ENCODE measurements at places on chromosomes 3 and 15.

DNA sequence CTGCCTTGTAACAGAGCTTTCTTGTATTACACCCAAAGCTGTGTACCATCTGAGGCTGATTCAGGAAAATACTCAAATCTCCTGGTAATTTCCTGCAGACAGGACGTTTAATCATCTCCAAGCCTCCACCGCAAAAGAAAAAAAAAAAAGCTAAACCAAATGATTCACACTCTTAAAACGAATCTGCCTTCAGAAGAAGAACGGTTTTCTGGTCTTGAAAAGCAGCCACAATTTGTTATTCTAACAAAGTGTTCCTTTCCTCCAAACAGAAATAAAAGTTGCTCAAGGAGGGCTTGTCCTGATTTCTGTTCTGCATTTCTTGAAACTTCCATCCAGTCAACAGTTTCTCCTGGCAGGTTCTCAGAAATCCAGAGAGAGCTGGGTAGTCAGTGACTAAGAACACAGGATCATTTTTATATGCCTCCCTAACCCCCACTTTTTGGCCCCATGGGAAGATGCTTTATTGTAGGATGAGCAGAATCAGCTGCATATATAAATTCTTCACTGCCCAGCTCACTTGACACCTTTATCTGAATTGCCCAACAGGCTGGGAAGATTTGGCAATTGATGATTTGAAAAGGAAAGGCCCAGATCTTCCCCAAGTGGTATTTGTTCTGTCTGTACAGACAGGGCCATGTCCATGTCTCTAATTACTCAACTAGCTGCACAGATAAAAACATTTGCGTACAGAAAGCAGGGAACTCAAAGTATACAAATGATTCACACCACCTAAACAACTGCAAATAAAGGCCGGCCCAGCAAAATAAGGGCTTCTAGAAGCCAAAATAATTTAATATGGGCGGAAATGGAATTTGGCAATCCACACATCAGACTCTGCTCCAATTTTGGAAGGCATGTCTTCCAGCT is 41.0 kb upstream of the PRICKLE2 start:
- no peak for DNase-seq

DNA sequence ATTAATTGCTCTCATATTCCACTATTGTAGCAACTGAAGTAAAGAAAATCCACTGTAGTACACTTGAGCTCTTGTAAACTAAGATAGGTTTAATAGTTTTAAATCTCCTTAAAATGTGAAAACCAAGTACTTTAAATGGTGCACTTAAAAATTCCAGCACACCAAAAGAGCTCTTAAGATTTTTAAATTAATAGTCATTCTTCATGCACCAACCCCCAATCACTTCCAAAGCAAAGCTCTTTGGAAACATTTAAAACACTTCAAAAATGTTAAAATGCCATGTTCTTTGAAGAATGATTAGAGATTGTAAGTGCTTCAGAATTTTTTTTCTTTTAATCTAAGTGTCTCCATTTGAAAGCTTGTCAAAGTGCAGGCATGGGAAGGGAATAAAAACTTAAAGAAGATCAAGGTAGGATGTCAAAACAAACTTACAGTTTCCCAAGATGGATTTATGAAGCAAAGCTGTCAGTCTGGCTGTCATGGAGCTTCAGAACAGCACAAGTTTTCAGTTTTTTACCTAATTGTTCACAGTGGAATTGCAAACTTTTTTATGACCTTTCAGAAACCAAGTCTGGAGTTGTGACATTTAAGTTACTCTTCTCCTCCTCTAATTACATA is 84.3 kb downstream of the ARPP21 start:
- DNase-seq: no peak

- DNase-seq: no peak
These were observed 125.7 kb downstream of the STAG1 start for GRCh38 chr3:136626493-136626892.

DNA sequence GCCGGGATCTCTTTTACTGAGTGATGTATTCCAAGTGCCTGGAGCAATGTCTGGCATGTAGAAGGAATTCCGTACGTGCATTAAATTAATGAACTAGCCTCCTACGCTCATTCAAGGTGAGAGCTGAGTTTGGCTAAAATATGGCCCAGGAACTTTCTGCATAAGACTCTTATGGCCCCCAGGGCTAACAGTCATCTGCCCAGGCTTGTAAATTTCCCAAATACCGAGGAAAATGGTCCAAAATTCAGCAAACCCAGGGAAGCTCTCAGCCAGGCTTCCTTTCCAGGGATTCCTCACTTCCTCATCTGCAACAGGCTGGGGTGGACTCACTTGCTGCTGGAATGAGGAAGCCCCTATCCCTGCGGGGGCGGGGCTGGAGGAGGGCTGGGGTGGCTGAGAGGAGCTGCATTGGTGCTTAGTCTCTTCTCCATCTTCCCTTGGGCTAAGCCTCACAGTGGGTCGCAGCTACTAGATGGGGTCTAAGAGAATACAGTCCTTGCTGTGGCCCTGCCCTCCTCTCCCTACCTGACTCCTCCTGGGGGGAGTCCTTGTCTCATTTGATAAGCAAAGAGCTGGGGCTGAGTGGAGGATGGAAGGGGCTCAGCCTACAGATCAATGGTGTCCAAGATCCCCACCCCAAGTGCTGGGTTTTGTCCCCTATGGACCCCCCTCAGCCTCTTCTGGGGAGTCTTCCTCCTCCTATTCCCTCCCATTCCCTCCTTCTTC is 28.5 kb upstream of the APOD start:
- DNase-seq: no peak

DNA sequence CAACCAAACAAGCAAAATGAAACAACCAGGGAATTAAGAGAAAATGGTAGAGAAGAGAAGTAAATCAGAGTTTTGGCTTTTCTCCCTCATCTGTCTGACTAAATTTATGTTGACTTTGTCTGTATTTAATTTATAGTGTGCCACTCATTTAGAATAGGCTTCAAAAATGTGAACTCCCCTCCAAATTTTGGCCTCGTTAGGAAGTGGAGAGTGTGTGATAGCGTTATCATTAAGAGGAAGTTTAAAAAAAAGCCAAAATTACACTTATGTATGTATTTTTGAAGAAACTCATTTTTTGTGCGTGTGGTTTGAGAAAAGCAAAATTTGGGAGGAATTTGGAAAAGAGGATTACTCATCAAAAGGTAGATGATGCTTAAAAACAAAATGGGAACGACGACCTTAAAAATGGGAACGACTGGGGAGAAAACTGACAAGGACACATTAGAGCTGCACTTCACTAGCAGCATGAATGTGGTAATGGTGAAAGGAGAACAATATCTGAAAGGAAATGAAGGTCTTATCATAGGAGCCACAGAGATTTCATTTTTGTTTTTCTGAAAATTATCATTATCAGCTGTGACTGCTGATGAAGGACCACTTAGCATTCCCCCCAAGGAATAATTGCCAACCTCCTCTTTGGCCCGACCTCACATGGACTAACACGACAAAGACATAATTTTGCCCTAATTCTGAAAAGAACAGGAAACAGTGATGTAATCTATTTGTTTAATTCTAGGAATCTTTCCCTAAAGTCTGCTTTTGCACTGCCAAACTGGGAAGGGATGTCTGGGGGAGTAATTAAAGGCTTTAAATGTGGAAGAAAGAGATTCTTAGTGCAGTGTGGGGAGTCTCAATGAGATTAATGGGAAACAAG is 163.2 kb upstream of the P2RY1 start:
- DNase-seq: no peak

DNA sequence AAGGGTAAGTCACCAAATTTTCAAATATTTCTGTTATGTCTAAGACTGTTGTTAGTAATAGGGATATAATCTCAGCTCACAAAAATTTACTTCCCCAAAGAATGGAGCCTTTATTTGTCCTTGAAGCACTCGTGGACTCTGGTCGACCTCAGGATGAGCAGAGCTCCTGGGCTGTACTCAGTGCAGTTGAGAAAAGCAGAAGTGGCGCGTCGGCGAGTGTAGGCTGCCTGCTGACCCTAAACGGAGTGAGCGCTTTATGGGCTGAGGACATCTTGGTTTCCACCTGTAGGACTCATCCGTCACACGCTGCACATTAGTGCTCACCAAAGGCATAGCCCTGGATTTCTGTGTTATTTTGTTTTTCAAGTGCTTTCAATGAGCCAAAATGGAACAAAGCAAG is 11.0 kb downstream of the GABRA5 start:
- no peak for DNase-seq

- DNase-seq: no peak
These were observed 19.8 kb downstream of the MESP1 start for GRCh38 chr15:89731275-89731674.

DNA sequence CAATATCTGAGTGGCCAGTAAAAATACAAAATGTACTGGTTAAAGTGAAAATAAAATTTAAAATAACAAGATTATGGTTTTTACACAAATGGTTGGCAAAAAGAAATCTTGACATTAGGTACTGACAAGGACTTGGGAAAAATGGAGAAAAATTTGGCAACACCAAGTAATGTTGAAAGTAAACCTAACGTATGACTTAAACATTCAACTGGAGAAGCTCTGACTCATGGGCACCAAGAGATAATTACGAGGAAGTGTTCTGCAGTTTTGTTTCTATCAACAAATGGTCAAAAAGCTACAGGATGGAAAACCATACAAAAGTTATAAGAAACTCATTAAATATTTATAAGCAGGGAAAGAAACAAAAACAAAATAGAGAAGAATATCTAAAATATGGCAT is 177.7 kb downstream of the ZNF385D start:
- no peak for DNase-seq

GRCh38 chr3:54660714-54661132 is 267.1 kb downstream of the LRTM1 start:
- no peak for DNase-seq

DNA sequence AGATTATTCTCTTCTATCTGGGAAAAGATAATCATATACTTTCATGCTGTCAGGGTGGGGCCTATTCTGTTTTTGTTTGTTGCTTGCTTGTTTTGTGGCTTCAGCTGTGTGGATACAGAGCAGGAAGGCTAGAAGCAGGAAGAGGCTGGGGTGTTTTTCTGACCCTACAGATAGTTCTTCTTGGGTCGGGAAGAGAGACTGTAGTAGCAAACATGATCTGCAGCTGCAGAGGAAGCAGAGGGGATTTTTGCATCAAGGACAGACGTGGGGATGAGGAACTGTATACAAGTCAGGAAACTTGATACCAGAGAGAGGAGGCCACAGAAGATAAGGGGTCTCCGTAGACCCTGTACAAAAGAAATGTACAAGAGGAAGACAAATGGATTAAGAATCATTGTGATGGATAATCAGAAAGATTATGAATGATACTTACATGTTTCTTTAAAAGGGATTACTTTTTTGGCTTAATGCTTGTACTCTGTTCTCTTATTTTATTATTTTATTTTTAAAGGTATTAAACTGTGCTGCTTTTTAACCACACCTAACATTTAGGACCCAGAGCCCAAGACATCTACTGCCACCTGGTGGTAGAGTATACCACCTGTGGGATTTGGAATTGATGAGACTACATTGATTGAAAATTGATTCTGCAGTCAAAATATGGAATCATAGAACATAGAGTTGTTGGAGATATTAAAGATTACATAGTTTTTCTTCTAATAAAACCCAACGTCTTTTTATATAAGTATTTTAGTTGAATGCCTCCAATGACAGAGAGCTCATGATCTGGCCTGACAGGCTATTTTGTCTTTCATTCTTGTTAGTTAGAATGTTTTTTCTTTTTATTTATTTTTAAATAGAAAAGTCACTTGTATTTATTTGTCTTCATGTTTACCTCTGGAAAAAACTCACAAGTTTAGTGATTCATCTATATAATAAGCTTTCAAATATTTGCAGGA is 87.3 kb upstream of the ROPN1 start:
- DNase-seq: no peak

DNA sequence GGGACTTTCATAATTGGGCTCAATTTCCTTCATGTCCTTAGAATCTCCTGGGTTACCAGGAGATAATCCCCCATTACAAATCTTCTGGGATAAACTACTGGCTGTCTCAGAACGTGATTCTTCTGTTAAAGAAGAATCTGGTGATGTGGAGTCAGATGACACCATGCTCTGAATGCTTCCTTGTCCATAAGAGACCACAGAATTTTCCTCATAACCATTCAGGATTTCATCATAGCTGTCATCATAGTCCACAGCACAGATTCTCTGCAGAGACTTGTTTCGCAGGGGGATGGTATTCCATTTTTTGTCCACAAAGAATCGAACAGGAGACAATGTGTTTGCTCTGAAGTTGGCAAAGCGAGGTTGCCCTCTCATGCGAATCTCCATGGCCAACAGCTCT is 109.8 kb upstream of the TSPAN3 start:
- no peak for DNase-seq

GRCh38 chr15:62951481-62951880 is 91.1 kb upstream of the TPM1 start:
- DNase-seq: no peak

GRCh38 chr3:105842943-105843342 is 25.9 kb downstream of the CBLB start:
- no peak for DNase-seq

DNA sequence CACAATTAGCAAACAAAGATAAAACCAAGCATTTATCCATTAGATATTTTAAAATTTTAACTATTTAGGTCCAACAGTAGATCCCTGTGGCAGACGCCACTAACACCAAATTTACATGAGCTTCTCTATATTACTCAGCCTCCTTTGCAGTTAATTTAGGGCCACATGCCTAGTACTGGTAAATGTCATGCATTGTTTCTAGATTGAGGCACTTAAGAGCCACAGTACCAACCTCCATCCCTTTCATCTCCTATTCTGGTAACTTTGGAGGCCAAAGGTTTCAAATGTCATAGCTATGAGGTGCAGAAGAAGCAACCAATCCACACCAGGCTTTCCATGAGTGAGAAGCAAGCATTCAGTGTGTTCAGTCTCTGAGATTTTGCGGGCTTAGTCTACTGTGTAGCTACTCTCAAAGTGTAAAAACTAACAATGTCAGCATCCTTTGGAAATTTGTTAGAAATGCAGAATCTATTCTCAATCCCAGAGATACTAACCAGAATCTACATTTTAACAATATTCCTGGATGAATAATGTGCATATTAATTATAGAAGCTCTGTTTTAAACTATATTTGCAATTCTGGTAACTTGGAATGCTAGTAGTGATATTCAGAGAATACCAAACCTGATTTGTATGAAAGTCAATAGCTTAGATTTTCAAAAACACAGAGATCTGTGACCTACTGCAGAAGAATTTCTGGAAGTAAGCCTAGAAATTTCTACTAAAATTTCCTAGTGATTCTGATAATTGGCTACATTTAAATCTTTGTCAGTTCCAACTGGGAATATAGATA is 206.3 kb upstream of the CD96 start:
- DNase-seq: no peak

GRCh38 chr15:85284497-85284896 is 95.9 kb upstream of the AKAP13 start:
- DNase-seq: no peak
